ENCODE measurements at places on chromosomes 7 and 10.

DNA sequence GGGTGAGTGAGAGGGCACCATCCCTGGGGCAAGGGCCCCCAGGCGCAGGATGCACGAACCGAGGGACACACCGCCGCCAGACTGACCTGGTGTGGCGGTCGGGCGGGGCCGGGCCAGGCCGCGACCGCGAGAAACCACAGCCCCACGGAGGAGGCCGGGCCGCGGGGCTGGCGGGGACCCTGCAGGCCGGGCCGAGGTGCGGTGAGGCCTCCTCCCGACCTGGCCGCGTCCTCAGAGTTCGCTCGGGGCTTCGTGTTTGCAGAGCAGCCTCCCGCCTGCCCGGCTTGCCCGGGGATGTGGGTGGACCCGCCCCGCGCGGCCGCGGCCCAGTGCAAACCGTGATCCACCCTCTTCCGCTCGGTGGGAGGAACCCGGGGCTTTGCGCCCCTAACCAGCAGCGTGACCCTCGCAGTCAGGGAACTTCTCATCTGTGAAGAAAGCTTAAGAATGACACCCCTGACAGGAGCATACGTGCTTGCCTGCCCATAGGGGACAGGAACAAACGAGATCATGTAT is 20.6 kb upstream of the HOXA13 start:
- DNase-seq, result no peak

DNA sequence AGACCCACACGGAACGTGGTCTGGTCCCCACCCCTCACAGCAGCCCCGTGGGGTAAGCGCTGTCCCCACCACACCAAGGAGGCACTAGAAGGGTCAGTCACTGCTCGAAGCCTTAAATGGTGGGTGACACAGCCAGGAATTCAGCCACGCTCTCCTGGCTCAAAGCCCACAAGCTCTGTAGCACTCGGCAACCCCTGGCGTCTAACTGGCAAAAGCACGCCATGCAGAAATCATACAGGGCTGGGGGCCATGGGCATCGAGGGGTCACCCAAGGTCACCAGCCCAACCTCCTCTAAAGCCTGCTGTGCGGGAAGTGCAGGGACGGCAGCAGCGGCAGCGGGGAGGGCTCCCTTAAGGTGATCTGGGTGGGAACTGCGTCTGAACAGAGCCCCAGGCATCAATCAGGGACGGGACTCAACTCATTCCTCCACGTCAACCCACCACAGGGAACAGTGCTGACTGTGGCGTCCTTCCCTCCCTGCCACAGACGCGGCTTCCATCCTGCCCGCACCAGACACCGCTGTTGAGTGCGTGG is 7.8 kb downstream of the GPER1 start:
- DNase-seq, result no peak

GRCh38 chr7:107150375-107151073 is 18.3 kb upstream of the HBP1 start:
- DNase-seq, result peak; percentile 57

- DNase-seq, result no peak
These were observed 72.6 kb upstream of the ZNF92 start for GRCh38 chr7:65301007-65301406.

- DNase-seq, result no peak
These were observed 24.1 kb downstream of the GRIFIN start for GRCh38 chr7:2452074-2452507.

GRCh38 chr7:111363099-111363498 is 199.2 kb downstream of the IMMP2L start:
- no peak for DNase-seq

DNA sequence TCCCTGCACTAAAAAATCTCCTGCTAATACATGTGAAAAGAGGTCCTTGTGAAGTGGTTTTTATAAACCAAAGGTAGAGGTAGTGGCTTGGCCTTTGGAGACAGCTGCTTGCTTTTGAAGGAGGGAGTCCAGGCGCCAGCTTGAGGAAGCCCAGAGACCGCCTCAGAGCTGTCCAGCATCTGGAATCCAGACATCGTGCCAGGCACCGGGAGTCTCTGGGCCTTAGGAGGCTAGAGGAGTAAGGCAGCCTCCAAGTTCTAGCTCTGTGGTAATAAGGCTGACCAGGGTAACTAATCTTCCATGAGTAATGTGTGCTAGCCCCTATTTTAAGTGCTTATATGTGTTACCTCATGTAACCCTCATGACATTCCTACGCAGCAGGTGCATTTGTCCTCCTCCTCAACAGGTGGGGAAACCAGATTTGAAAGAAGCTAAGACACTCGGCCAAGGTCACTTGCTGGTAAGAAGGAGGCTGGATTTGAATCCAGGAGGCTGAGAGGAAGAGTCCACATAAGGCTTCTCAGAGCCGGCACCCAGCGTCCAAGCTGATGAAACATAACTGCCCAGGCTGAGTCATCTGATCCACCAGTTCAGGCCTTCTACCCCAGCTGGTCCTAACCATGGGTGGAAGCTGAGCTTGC is 26.1 kb downstream of the PRLHR start:
- DNase-seq, result no peak

GRCh38 chr10:6918305-6918704 is 338.2 kb upstream of the PRKCQ start:
- DNase-seq, result peak; percentile 71

DNA sequence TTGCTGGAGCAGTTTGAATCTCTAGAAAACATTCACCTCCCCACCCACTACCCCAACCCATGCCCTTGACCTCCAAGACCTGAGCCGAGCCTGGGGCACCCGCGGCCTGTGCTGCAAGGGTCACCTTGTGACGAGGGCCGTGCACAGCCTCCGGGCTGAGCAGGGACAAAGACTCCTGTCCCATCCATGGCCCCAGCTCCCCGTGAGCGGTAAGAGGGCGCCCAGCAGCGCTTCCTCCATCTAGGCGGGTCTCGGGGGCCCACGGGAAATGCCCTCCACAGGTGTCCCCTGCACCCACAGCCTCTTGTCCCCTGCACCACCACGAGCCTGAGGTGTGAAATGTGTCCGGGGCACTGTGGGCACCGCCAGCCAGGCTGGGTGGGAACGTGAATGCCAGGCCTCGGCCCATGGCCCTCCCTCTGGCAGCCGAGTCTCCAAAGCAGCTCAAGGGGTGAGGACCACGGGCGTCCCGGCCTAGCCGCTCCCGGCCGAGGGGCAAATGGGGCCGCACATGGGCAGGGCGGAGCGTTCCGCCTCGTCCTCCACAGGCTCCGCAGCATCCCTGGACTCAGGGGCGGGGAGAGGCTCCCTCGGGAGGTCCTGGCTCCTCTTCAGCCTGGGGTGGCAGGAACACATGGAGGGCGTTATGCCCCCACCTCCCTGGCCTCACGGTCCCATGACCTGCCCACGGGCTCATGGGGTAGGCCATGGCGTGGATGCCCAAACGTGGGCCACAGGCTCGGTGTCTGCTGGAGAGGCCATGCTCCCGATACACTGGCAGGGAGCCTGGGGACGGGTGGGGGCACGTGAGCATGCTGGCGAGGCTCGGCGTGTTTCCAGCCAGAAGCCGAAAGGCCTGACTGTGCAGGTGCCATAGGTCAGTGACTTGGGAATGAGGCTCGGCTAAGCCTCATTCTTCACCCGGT is 21.1 kb downstream of the DPYSL4 start:
- DNase-seq, result no peak

DNA sequence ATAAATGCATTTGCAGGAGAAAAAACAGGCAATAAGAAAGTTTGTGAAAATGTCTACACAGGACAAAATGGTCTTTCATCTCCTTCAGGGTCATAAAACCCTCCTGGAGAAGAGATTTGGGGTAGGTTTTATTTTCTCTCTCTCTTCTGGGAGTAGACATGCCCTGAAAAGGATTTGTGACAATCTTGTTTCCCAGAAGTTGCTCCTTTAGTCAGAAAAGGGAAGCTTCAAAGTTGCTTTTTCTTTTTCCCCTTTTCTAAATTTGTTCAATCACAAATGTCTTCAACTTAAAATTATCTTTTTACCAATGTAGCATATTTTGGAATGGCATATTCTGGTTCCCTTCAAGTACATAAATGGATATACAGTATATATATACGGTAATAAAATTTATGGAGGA is 9.4 kb upstream of the ANKRD22 start:
- no peak for DNase-seq

GRCh38 chr10:63206997-63207811 is 74.1 kb downstream of the NRBF2 start:
- DNase-seq, result no peak

DNA sequence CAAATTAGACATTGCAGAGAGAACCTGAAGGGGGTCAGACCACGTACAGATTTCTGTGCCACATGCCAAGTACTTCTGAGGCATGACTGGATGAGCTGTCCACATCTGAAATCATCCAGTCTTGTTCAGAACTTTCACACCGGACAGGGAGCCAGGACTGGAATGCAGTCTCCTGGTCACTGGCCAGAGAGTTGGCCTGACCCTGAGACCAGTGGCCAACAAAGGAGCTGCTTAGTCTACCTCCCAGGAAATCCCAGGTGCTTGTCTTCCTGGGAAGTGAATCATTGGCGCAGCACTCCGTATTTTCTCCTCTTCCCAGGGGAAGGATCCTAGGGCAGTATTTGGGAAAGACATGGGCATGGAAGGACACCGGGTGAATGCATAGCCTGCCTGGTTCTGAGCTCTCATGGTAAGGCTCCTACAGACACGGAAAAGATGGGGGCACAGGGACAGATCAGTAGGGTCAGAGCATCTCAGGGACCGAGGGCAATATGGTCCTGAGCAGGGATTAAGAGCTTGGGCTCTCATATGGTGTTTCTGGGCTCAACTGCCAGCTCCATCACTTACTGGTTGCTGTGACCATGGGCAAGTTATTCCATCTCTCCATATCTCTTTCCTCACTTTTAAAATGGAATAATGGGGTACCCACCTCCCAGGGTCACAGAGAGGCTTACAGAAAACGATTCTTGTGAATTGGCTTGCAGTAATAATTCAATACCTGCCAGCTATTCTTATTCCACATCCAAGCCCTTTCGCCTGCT is 1.3 kb upstream of the SCD start:
- no peak for DNase-seq

GRCh38 chr7:104826135-104826534 is 187.9 kb upstream of the KMT2E start:
- DNase-seq, result no peak

DNA sequence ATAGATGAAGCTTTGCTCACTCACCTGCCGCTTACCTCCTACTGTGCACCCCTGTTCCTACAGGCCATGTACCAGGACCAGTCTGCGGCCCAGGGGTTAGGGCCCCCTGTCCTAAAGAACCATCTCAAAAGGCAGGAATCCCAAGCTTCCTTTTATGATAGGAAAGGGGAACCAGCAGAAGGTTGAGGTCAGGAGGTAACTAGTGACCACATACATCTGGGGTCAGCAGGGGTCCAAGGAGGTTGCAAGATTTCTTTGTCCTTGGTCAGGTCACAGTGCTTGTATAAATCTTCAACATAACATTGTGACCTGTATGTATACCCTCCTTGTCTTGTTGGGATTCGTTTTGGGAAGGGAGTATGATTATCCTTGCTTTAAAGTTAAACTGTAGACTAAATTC is 73.8 kb downstream of the OAT start:
- no peak for DNase-seq

GRCh38 chr10:124870854-124871425 is 69.3 kb downstream of the ABRAXAS2 start:
- no peak for DNase-seq

- DNase-seq, result no peak
These were observed 156.7 kb downstream of the RAPGEF5 start for GRCh38 chr7:22200238-22200637.

DNA sequence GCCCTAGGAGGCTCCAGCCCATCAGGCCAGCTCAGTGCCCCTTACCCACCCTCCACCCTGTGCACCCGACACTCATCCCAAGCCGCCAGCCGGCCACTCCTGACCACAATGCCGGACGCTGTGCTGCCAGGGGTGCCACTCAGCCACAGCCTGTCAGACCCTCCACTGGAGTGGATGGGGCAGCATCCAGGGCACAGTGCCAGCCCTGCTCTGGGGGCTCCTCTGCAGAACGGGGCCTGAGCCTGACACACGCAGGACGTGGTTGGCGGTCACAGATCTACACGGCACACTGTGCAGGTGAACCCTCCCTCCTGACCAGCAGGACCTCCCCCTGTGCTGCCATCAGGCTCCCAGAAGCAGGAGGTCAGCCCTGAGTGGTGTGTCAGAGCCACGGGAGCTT is 114.7 kb downstream of the MAD1L1 start:
- no peak for DNase-seq

DNA sequence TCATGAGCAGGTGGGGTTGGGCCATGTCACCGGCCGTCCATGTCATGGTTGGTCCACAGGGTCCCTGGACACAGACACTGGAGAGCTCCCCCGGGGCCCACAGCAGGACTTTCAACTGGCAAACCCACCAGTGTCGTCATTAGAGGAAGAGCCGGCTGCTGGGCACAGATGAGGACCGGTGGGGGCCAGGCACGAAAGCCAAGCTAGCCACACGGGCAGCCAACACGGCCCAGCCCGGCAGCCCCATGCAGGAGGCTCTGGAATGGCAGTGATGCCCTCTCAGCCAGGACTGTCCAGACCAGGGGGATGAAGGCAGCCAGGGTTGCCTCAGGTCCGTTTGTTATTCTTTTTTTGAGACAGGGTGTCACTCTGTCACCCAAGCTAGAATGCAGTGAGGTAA is 21.1 kb upstream of the UNCX start:
- no peak for DNase-seq

GRCh38 chr10:84267503-84268126 is 22.8 kb downstream of the RGR start:
- DNase-seq, result peak; percentile 81

All from stimulated activated CD4-positive, alpha-beta T cell treated with anti-CD3 and anti-CD28 coated beads, Interleukin-15, amount 100 ng/mL, for 48 hours (primary cell).